ENCODE measurements at places on chromosomes 7 and 10.
A peak's percentile ranks its signal among the peaks of the same experiment; 100 is the strongest.

DNA sequence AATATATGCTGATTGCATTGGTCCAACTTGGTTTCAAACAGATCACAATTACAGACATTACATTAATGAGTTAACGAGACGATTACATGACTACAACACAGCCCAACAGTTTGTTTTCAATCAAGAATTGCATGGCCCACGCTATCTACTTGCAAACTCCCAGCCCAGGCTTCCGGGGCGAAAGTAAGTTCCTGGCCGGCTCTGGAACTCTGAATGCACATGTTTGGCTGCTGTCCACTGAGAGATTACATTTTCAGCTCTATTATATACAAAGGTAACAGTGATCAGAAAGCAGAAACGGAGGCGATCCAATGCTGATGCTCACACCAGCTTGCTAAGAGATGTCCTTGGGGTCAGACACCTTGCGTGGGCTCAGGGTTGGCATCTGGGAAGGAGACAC lies 206.3 kb downstream of the FANK1 start:
- no peak for DNase-seq

GRCh38 chr10:86958901-86959736 lies 720 bp downstream of the SNCG start:
- no peak for DNase-seq

GRCh38 chr7:110940756-110941155 lies 150.2 kb upstream of the LRRN3 start:
- DNase-seq: no peak

DNA sequence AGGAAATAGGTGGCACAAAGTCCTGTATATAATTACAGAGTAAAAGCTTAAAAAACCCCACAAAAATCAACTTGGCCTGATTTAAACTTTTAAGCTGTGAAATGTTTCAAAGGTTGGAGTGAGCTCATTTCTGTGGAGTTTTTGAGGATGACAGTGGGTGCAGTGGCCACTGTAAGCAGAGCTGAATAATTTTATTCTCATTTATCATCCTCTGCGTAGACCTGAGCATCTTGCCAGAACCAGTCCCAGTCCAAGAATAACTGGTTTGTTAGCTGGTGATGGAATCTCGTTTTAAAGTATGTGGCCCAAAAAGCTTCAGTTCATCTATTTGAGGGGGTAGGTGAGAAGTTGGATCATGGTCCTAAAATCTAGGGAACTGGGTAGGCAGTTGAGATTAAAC lies 4.4 kb downstream of the BMPER start:
- DNase-seq: no peak

- DNase-seq: peak; percentile 1
Measured at GRCh38 chr10:48470893-48471805, 133.7 kb downstream of the ARHGAP22 start.

DNA sequence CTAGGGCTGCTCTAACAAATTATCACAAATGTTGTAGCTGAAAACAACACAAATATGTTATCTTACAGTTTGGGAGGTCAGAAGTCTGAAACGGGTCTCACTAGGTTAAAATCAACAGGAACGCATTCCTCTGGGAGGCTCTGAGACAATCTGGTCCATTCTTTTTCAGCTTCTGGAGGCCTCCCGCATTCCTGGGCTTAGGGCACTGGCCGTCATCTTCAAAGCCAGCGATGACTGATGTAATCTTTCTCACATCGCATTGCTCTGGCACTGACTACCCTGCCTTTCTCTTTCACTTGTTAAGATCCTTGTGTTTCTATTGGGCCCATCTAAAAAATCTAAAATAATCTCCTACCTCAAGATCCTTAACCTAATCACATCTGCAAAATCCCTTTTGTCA lies 1071.5 kb upstream of the C7orf33 start:
- DNase-seq: no peak

GRCh38 chr7:50782375-50783208 lies at the start of gene GRB10:
Gene GRB10 (minus strand): TSS chr7:50782896. CDS start chr7:50732322, 50,574 bp downstream.
- DNase-seq: no peak

GRCh38 chr7:2269991-2270460 lies 28.0 kb downstream of the NUDT1 start:
- DNase-seq: no peak

All from activated CD4-positive, alpha-beta T cell treated with anti-CD3 and anti-CD28 coated beads for 1 hour (primary cell).